Large intestine (tissue), 12 donors: ENCODE measurements at places on chromosomes 3 and 15.

DNA sequence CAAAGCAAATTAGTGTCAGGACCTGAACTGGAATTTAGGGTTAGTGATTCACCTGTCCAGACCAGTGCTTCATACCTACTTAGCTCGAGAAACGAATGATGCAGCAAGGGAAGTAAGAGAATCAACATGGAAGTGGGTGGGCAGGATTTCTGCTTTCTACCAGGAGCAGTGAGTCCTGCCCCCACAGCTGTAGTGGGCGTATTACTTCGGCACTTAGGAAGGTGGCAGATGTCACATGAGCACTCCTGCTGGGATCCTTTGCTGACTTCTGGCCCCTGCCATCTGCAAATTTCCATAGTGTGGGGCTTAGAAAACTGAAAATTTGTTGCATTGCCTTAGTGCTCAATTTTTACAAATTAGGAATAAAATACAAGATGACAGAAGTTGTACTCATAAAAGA is 31.2 kb downstream of the RYR3 start:
- DNase-seq: no peak

DNA sequence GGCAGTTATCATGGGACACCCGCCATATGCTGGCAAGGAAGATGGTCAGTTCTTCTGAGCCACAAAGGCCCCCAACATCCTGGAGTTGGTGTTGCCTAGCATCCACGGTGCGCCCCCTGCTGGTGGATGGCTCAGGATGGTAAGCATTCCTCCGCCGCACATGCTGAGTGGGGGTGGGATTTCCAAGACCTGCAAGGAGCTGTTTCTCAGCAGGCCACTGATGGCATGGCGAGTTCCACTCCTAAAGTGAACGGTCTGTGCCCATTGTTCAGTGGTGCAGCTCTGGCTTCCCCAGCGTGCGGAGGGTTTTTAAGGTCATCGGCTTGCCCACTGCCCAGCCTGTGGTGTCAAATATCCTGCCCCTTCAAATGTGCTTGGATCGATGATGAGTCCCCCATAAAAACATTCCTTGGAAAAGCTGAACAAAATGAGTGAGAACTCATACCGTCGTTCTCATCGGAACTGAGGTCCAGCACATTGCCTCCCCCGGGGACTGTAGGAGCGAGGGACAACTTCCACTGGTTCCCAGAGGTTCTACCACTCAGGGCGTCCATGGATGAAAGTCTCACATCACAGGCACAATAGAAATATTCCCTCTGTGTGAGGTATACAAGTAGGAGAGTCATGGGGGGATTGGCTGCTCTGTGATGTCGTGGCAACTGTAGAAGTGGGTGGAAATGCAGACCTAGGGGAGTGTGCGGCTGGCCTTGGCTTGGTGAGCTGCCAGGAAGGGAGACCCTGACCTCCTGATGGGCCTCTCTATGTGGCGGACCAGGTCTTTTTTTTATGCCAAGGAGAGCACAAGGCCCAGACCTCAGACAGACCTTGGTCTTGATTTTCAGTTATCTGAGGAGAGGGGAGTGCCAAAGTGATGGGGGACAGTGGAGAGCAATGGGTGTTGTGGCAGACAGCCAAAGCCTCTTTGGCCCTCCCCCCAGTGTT is 102.0 kb downstream of the SNRPN start:
- no peak for DNase-seq

DNA sequence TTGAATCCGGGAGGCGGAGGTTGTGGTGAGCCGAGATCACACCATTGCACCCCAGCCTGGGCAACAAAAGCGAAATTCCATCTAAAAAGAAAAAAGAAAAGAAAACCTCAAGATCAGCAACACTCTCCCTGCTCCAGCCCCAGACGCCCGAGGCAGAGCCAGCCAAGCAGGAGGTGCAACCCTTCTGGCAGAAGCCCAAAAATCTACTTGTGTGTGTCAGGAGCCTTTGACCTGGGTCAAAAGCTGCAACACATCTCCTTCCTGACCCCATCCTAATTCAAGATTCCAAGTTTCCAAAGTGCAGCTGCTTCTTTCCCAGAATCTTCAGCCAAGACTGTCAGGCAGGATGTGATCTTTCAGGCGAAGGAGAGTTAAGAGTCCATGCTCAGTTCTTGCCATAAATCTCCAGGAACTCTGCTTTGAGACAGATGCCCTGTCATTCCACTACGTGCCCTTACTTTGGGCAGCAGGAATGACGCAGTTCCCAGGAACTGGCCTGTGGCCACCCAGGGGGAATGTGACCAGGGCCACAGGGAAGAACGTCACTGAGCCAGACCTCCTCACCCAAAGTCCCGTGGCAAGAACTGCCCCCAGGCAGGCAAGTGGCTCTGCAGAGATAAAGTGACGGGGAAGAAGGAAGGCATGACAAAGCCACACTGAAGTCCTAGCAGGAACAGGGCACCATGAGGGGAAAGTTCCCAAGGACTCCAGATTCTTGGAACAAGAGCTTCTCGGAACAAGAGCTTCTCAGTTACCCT is 39.4 kb downstream of the SH3BP5 start:
- no peak for DNase-seq

- DNase-seq: no peak
Measured at GRCh38 chr15:26682598-26683164, 90.2 kb downstream of the GABRB3 start.

DNA sequence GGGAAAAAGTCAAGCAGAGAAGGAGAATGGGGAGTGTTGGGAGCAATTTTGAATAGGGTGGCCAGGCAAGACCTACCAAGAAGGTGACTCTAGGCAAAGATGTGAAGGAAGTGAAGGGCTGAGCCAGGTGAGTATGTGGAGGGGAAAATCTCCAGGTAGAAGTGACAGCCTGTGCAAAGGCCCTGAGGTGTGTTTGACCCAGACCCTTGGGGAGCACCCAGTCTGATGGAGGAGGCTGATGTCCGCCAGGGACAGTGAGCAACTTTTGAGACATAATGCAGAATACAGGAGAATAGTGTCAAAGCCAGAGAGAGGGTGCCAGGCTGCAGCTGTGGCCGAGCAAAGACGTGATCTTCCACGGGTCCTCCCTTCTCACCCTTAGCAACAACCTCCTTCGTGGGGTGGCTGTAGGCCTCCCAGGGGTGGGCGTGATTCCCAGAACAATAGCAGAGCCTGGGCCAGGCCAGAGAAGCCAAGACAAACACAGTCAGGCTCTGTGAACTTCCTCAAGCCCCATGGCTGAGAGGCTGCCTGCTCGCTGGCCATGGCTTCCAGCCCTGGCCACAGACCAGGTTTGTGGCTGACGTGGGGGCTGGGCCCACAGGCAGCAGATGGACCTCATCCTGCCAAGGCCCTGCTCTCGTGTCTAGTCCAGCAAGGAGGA is 58.1 kb downstream of the SLC6A6 start:
- no peak for DNase-seq

DNA sequence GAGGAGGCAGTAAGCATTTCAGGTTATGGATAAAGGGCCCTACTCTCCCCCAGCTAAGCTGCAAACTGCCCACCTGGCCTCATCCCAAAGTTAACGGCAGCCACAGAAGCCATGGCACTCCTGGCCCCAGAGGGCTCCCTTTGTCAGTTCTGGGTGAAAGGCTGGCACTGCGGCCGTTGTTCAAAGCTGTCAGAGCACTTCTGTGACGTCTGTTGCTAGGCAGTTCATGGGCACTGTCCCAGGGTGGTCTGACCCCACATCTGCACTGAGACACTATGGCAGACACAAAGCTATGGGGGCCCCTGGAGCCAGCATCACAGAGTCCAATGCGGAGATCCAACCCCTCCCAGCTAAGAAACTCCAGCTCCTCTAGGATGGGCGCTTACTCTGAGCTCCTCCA is 30.0 kb downstream of the TLE3 start:
- DNase-seq: no peak

DNA sequence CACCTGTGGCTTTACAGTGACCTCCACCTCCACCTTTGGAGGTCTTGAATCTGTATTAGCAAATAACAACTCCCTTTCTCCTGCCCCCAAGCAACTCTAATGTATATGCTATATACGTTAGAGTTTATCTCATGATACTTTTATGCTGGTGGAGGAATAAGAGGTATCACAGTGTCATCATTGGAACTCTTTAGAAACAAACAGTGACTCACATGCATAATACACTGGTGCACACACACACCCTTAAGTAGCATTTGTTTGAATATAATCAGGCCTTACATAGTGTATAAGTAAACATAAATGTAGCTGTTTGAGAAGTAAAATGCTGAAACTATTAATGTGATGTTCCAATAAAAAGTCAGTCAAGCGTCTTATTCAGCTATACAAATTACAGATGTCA is 280.2 kb upstream of the C2CD4B start:
- no peak for DNase-seq
